ENCODE measurements at places on chromosomes 16 and 17.

- DNase-seq, result peak; percentile 98
Observed at GRCh38 chr17:44775136-44775837, 16.5 kb downstream of the ADAM11 start.

DNA sequence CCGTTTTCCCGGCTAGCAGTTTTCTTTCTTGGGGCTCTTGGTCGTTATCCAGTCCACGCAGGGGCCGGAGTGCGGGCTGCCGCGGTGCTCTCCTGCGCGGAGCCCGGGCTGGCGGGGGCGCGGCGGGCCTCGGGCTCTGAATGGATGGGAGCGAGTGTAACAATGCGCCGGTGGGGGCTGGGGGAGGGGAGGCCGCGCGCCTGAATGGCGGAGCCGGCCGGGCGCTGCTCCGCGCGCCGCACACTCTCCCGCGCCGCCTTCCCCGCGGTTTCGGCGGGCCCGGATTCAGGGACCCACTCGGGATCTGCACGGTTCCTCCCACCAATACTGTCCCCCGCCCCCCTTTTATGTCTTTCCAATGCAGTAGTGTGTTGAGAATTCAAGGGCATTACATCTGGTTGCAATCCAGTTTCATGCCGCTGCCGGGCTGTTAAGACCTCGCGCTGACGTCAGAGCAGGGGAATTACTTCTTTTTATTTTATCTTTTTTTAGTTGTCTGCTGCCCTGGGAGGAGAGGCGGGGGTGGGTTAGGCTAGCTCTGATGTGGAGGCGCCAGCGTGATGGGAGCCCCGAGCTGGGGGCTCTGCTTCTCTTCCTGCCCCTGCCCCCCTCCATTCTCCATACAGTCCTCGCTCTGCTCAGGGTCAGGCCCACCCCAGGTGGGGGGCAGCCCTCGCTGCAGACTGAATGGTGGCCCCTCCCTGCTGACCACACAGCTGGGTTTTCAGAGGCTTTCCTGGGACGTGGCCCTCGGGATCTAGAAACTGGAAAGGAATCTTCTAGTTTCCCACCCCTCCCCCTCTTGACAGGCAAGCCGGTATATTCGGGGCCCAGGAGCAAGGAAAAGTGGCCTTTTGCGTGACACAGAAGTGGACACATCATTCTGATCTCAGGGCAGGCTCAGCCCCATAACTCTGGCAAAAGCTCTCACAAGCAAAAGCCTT is 1.8 kb downstream of the RAI1 start:
- DNase-seq, result peak; percentile 60

DNA sequence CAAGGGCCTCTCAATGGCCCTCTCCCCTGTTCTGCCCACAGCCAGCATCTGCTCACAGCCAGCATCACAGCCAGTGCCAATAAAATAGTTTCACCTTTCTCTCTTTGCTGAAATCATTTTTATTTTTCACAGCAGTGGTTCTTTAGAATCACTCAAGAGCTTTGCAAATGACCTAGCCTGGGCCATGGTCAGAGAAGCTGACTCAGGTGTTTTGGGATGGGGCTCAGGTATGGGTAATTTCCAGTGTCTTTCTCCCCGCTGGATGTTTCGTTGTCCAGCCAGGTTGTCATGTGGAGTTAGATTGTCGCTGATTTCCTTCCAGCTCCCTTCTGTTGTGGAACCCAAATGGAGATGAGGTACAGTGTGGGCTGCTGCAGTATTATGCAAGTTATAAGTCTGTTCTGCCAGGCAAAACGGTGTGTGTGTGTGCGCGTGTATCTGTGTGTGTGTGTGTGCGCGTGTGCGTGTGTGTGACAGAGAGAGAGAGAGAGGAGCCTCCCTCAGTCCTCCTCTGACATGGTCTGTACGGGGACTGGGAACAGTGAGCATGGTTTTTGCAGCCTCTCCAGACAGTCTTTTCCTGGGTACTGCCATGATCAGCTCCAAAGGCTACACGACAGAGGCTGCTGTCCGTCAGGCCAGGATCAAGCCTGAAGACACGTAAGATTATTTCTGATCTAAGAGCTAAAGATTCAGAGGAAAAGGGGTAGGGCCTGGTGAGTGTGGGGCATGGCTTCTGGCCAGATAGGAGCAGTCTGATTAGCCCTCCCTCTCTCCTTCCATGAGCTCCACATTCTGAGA is 1.4 kb upstream of the PMP22 start:
- DNase-seq, result no peak

DNA sequence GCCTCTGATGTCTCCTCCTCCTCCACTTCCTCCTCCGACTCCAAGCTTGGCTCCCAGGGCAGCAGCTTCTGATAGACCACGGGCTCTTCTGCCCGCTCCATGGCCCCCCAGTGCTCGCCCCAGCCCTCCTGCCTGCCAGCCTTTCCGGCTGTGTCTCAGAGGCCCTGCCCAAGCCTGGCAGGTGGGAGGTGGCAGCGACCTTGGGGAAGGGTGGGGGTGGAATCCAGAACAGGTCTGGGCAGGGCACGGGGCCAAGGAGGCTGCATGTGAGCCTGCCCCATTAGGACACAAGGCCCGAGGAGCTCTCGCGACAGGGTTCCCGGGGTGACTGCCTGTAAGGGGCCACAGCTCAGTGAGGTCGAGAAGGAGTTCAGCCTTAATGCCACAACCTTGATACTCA is at the start of gene GGT6:
Gene GGT6 (minus strand): TSS at position 157 of the 400 bp plus-strand sequence. CDS start 56 bp downstream, at position 101.
- no peak for DNase-seq

DNA sequence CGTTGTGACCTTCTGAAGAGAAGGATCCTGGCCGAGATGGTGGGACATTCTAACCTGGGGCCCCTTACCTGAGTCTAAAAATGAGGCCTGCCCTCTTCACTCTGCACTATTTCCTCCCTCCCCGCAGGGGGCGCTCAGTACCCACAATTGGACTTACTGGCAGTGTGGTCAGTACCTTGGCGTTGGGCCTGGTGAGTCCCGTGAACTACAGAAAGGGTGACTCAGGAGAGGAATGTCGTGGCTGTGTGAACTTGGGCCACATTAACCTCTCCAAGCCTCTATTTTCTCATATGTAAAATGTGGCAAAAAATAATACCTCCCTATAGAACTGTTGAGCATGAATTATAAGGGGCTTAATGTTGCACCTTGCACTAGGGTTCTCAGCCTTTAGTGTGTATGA is 3.9 kb downstream of the RSAD1 start:
- DNase-seq, result peak; percentile 80

DNA sequence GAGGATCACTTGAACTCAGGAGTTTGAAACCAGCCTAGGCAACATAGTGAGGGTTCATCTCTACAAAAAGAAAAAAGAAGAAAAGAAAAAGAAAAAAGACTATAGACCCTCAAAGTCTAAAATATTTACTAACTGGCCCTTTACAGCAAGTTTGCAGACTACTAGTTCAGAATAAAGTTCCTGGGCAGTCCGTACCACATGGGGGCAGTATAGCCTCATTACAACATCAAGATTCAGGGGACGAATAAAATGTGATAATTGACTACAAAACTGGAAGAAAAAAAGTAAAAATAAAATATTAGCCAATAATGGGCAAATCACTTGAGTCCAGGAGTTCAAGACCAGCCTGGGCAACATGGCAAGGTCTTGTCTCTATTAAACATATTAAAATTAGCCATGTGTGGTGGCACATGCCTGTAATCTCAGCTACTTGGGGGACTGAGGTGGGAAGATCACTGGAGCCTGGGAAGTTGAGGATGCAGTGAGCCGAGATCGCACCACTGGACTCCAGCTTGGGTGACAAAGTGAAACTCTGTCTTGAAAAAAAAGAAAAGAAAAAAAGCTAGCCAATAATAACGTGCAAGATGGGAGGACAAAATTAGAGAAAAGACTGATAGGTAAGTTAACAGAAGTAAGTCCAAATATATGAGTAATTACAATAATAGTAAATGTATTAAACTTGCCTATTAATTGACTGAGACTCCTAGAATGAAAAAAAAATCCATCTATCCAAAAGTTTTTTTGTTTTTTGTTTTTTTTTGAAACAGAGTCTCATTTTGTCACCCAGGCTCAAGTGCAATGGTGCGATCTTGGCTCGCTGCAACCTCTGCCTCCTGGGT is 129.4 kb upstream of the SEC14L1 start:
- peak; percentile 55 for DNase-seq

DNA sequence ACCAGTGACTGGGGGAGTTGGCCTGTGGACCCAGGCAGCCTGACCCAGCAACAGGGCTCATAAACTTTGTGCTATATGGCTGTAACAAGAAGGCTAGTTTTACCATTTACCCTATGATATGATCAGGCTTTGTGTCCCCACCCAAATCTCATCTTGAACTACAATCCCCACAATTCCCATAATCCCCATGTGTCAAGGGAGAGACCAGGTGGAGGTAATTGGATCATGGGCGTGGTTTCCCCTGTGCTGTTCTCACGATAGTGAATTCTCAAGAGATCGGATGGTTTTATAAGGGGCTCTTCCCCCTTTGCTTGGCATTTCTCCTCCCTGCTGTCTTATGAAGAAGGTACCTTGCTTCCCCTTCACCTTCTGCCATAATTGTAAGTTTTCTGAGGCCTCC is 111.2 kb upstream of the NLRP1 start:
- DNase-seq, result no peak

- no peak for DNase-seq
Observed at GRCh38 chr17:41456204-41456603, 11.0 kb downstream of the KRT32 start.

- no peak for DNase-seq
Observed at GRCh38 chr17:27549251-27549893, 81.6 kb upstream of the LGALS9 start.

GRCh38 chr17:4551141-4551540 is 4.0 kb downstream of the MYBBP1A start:
- DNase-seq, result no peak

GRCh38 chr17:15657868-15658267 is 26.2 kb downstream of the TRIM16 start:
- DNase-seq, result no peak

DNA sequence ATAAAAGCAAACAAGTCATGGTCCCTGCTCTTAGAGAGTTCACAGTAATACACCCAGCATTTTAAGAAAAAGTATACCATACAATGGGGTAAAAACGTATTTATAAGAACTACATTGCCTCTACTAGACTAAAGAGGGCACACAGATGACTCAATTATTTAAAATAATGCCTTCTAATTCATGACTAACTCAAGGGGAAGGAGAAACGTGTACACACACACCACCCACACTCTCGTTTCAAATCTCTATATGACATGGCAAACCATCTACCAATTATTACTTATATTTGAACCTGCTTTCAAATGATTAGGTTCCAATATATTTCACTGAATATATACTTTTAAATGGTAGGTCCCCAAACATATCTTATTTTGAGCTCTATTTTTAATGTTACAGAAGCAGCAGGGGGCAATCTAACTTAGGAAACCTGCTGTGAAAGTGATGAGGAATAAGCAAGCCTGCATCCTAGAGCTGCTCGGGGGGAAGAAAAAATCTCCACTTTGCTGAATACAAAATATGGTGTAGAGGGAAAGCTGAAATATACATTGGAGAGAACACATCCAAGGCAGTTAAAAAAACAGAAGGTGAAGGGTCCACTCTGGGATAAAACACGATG is 232.4 kb upstream of the PSMD7 start:
- no peak for DNase-seq

DNA sequence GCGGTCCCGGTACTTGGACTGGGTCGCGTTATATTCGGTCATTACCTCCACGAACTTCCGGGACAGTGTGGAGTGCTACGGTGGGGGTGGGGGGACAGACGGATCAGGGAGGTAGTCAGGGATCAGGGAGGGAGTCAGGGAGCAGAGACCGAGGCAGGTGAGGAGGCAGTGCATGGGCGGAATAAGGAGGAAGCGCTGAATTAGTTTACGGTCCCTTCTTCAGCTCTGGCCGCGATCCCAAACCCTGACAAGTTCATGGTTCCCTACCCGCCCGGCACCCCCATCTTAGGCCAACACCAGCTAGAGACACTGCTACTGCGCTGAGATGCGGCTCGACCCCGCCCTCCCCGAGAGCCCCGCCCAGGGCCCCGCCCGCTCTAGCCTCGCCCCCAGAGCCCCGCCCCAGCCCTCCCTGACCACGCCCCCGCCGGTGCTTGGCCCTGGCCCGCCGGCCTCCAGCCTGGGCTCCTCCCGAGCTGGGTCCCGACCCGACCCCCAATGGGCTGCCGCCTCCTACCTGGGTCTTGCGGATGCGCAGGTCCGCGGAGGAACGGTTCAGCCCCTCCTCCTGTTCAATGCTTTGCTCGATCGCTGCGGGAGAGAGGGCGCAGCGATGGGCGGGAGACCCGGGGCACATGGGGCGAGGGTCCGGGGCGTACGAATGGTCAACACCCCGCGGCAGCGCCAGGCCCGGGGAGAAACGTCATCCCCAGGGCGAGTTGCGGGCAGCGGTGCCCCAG is 12.1 kb downstream of the HSD3B7 start:
- DNase-seq, result peak; percentile 80

- no peak for DNase-seq
Observed at GRCh38 chr17:74153821-74154430, 49.6 kb upstream of the RPL38 start.

Measured in stimulated activated CD4-positive, alpha-beta T cell treated with anti-CD3 and anti-CD28 coated beads, Interleukin-4, amount 100 ng/mL, for 24 hours (primary cell).